Hematopoietic multipotent progenitor cell treated with erythropoietin and hydrocortisone succinate and interleukin-3 and kit ligand, for 17 days (in vitro differentiated cells): ENCODE measurements at places on chromosomes 6 and 20.

DNA sequence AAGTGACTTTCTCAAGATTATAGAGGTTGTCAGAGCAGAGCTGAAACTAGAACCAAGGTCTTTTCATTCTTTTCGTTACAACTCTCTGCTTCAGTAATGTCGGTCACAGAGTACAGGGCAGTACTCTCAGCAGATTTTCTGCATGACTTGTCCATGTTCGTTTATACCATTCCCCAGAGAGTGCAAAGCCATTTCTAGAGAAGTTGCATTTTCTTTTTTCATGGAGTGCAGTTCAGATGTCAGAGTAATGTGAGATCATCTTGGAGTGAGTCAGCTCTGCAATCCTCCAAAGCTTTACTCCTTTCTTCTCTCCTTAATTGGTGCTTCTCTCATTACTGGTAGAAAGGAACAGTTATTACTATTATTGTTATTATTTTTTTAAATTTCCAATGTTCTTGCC, 115.6 kb upstream of the B3GAT2 start:
- DNase-seq = no peak

DNA sequence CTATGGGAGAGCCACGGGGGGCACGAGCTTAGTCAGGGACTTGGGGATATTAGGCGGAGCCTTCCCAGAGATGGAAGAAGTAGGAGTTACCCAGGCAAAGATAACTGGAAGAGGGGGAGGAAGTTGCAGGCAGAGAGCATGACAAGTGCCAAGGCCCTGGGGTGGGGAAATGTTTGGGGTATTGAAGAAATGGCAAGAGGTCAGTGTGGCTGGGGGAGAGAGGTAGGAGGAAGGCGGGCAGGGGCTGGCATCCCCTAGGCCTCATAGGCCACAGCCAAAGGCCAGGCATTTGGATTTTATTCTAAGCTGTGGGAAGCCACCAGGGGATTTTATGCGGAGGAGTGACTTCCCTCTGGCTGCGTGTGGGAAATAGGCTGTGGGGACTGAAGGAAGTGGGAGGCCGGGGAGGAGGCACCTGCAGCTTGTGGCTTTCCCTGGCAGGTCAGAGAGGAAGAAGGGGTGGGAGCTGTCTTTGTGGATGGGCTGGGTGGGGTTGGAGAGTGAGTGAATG, 22.7 kb downstream of the SNAI1 start:
- no peak for DNase-seq

- DNase-seq = no peak
These were observed 10.2 kb downstream of the PLCB4 start for GRCh38 chr20:9078826-9079731.

- no peak for DNase-seq
These were observed 15.3 kb upstream of the NINL start for GRCh38 chr20:25600632-25601031.

GRCh38 chr20:12591949-12592470, 416.8 kb upstream of the SPTLC3 start:
- DNase-seq = no peak

DNA sequence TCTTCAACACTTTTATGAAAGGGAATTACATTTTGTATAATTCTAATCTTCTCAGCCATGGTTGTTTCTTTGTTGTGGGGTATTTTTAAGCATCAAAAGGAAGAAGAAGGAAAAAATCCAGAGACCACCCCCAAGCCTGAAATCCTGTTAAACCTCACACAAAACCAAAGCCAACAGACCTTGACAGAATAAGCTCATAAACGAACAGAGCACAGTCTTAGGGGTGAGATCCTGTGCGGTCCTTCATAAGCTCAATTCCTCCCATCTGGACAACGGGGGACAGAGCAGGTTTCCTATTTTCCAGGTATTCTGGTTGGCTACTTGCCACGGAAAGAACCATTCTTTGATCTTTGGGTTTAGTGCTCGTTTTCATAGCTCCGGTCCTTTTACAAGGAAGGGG, 151.3 kb upstream of the SULF2 start:
- no peak for DNase-seq

DNA sequence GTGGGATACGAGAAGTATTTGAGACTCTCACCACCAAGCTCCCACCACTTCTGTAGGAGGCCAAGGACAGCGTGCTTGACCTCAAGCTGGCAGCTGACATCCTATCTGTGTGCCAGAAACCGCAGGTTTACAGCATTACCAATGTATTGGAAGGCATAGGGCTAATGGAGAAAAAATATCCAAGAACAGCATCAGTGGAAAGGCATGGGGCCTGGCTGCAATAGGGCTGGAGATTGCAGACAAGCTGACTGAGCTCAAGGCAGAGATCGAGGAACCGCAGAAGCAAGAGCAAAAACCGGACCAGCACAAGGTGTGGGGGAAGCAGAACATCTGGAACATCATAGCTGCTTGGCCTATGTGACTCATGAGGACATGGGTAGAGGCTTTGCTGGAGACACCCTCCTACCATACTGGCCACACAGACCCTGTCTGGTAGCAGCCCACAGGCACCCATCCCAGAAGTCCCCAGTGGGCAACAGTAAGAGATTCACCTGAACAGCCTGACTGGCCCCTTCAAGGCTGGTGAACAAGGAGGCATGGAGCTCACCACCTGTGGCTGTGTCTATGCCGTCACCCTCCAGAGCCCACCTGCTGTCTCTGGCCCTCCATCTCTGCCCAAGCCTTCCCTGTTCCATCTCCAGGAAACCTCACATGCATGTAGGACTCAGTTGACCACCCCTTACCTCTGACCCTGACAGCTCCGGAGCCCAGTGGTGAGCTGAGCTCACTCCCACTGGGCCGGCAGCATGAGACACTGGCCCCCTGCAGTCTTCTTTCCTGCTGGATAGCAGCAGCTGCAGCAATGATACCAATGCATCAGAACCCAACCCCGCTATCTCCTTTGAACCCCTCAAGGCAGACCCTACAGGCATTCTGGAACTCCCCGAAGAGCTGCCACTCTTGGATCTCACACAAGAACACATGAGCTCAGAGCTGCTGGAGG, 171.1 kb downstream of the KIF6 start:
- no peak for DNase-seq

- no peak for DNase-seq
These were observed 33.6 kb upstream of the BCAS1 start for GRCh38 chr20:54103762-54104600.

DNA sequence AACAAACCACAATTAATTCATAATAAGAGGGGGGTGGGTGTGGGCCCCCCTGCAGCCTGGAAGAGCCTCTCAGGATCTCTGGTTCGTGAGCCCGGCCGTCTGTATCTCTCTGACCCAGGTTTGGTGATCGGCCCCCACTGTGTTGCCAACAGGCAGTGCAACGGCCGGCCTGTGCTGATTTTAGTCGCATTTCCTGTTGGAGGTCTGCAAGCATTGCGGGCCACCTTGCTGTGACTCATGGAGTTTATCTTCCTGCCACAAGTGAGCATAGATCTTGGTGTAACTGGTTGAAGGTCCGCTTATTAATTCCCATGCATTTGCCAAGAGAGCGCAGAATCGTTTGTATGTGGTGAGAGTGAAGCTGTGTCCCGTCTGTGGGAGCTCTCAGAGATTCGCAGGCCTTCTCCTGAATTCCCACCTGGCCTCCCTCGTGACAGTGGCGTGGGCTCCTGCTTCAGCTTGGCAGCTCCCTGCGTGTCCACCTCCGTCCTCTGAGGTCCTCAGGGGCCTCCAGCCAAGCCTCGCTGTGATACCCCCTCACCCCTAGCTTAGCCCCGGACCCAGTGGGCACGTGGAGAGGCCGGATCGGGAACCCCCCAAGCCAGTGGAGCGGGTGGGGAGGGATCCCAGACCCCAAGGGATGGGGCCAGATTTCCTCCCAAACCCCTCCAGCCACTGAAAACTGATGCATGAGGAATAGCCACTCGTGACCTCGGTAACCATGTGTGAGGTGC, 269.8 kb downstream of the CDH4 start:
- DNase-seq = no peak

GRCh38 chr6:111556004-111556403, 49.7 kb downstream of the TRAF3IP2 start:
- DNase-seq = no peak

- no peak for DNase-seq
These were observed 3.7 kb upstream of the MED23 start for GRCh38 chr6:131631625-131632289.

DNA sequence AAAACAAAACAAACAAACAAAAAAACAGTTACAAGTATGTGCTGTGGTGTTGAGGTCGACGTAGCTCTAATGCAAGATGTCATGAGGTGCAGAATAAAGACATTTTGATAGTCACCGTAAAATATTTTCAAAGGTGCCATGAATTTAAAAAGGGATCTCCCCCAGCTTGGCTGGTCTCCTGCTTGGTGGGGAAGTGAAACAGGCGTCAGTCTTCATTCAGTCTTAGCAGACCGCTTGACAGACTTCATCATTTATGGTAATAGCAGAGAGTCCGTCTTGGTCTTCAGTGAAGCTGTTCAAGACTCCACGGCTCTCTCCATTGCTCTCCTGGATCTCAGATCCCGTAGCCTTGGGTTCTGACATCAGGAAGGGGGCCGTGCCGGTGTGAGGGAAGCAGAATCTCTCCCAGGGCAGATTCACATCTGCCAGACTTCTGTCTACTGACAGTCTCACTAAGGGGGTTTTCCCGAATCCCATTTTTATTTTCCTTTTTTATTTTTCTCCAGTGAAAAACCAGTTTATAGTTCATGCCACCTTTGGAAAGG, 1.6 kb downstream of the SLC24A3 start:
- no peak for DNase-seq

DNA sequence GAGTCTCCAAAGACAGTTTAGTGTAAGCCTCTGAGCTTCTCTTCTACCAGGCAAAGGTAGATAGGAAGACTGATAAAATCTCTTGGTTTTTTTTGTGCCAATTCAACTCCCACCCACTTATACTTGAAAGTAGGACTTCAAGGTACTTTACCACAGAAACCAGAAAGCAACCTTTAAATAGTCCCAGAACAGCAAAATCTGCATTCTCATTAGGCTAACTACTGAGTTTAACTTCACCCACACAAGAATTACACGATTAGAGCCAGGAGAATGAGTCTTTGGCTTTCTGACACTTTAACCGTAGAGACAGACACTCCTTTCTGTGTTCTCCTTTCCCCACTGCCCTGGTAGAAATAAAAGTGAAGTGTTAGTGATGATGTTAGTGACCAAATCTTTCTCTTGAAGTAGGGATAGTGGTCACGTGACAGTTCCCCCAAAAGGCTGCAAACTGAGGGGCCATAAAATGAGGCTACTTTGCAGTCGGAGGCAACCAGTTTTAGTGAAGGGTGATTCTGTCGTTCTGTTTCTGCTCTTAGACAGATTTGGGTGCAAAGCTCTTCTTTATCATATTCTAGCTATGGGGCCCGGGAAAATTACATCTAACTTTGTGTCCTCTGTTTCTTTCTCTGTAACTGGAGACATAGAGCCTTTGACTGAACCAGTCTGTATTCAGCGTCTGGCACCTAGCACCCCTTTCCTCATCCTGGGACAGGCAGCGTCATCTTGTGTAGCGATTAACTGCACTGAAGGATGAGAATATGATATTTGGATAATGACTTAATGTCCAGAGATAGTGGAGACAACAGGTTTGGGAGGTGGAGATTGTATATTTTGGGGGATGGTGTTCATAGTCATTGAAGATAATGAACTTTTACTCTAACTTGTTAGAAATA, 206.4 kb upstream of the CITED2 start:
- no peak for DNase-seq

DNA sequence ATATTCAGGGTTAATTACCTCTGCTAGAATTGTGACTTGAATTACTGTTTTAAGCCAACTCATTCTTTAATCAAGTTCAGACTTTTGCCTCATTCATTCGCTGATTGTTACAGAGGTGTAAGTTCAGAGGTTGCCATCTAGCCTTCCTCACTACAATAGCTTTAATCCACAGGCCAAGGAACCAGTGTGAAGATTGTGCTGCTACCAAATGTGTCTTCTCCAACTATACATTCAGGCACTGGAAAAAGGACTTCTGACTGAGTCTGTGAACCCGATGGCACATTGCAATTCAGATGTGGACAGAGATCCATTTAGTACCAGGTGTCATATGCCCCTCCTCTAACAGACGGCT, 111.2 kb upstream of the ADGRF1 start:
- no peak for DNase-seq

GRCh38 chr20:50704971-50705370, 13.6 kb upstream of the RIPOR3 start:
- DNase-seq = no peak

DNA sequence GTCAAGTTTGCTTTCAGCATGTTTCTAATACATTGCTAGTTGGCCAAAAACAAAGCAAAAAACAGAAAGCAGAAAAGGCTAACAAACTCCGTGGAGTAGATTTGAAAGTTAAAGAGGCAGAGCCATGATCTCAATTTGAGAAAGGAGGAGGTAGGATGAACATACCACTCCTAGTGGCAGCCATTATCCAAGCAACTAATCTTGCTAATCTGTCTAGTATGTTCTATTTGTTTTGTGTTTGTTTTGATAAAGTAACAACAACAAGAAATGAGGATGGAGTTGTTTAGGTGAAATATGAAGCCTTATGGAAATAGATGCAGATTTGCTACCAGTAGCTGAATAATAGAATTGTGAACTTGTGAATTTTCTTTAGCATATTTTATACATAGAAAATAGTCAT, 295.5 kb upstream of the PRDM1 start:
- DNase-seq = no peak

DNA sequence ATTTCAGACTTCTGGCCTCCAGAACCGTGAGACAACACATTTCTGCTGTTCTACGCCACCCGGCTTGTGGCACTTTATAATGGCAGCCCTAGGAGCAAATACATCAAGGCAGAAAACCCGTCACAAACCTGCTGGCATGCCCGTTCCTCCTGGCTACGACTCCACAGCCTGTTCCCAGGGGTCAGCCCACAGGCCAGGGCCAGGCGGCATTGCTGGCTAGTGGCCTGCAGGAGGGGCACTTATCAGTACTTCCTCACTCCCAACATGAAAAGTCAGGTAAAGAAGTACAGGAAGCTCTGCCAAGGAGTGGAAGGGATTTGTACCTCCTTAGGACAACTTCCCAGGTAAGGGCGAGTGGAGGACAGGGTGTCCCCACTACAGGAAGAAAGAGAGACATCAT, 223.1 kb upstream of the AGPAT4 start:
- DNase-seq = no peak

- no peak for DNase-seq
These were observed 12.5 kb downstream of the ENTPD6 start for GRCh38 chr20:25207960-25208534.

DNA sequence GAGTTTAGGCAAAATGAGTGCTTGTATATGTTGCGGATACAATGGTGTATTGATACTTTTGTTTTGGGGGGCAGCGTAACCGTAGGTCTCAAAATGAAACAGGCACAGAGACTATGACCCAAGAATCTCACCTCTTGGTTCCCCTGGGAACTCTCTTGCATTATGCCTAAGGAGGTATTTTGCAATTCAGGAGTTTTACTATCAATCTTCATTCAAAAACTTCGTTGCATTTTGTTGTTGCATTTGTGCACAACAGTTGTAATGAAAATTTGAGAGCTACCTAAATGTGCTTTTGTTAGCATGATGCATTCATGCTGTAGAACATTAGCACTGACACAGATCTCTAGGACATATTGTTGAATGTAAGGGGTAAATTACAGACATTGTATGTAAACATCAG, 18.2 kb downstream of the VTA1 start:
- DNase-seq = no peak

- no peak for DNase-seq
These were observed 22.5 kb upstream of the CST3 start for GRCh38 chr20:23659989-23660837.
